ENCODE measurements at places on chromosomes 7 and 10. TPM values are rescaled to one million over a fixed set of nuclear protein-coding genes. Genes with fewer than 3 reads are reported as not detected.

- no peak for DNase-seq
Observed at GRCh38 chr10:35259769-35260397, 76.4 kb upstream of the CCNY start.

Gene ADAMTS14
- 1.8 TPM for total RNA-seq

Gene MLXIPL
- total RNA-seq: 0.05 TPM

Gene ADGRA1
- not detected for total RNA-seq

DNA sequence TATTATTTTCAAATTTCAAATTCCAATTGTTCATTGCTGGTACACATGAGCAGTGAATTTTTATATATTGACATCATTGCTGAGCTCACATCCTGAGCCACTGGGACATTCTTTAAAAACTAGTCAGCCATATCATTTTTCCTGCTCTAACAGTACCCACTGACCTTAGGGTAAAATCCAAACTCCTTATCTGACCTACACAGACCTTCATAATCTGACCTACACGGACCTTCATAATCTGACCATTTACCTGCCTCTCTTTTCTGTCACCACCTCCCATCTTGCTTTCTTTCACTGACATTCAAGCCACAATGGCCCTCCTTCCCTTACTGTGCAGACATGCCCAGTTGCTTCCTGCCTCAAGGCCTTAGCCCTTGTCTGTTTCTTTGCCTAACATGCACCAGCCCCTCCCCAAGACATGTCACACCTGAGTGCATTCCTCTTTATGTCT, 16.1 kb upstream of the CUZD1 start:
- no peak for DNase-seq
- no peaks in the 10 kb centered on the region for H3K36me3 ChIP-seq
- H3K4me1 ChIP-seq: no peaks in the 10 kb centered on the region
- no peak overlapping the region for H3K4me3 ChIP-seq
- no peaks in the 10 kb centered on the region for H3K27me3 ChIP-seq

Gene NOS3
- total RNA-seq: 1.5 TPM

Gene LEP
- total RNA-seq: 0.05 TPM

Gene RARRES2
- total RNA-seq: 6.5 TPM
